Suprapubic skin (tissue), 4 donors: ENCODE measurements at places on chromosomes 2 and 18. TPM values are rescaled to one million over a fixed set of nuclear protein-coding genes. Genes with fewer than 3 reads are reported as not detected.
A peak's percentile ranks its signal among the peaks of the same experiment; 100 is the strongest.

RNPEPL1 gene
- total RNA-seq, result 71.9 TPM

DNA sequence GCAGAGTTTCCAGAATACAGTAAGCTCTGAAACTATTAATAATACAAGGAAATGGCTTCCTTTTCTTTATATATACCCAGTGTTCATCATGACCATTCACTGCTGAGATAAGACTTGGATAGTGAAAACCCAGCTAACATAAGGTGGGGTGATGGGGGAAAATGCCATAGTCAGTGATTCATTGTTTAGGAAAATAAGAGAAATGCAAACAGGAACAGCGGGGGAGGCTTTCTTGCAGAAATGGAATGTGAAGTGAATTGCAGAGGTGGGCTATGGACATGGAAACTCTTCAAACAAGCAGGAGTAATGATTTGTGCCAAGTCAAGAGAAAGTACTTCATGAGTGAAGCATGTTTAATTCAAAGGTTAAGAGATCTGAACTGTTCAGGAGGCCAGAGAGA is 519.4 kb downstream of the TDRD15 start:
- no peaks in the 10 kb centered on the region for H3K36me3 ChIP-seq
- no peak for DNase-seq
- no peaks in the 10 kb centered on the region for H3K4me1 ChIP-seq
- H3K27ac ChIP-seq, result no peak overlapping the region
- no peak overlapping the region for H3K4me3 ChIP-seq
- no peaks in the 10 kb centered on the region for H3K27me3 ChIP-seq

XIRP2 gene
- total RNA-seq, result not detected

AGBL5 gene
- total RNA-seq, result 18.9 TPM

DNA sequence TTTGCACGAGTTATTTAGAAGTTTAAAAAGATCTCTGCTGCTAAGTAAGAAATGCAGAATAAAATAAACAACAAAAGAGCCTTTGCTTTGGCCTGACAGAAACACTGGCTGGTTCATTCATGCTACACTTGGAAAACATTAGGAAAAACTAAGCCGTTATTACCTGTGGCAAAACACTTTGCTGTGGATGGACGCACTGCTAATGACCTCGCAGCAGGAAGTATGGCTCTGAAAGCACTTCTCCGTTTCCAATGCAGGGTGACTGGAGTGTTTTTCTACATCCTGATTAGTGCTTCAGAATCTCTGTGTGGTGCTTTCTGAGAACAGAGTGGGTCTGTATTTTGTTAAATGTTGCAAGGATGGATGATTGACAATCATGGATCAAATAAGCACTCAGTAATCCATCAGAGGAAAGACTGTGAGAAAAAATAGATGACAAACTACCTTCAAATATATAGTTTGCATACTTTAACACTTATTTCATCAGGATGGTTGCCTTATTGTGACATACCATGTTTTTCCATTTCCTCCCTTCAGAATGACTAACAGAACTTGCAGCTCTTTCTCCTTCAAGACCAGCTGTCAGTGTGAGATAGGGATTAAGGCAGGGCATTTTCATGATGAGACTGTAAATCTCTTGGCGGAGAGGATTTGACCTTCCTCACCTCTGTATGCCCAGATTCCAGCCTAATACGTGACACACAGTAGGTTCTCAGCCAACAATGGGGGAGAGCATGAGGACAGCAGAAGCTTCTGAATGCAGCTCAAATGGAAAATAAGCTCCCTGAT is 38.0 kb downstream of the LINC00305 start:
- DNase-seq, result no peak
- no peaks in the 10 kb centered on the region for H3K36me3 ChIP-seq
- H3K27ac ChIP-seq, result no peak overlapping the region
- H3K4me3 ChIP-seq, result no peak overlapping the region

DNA sequence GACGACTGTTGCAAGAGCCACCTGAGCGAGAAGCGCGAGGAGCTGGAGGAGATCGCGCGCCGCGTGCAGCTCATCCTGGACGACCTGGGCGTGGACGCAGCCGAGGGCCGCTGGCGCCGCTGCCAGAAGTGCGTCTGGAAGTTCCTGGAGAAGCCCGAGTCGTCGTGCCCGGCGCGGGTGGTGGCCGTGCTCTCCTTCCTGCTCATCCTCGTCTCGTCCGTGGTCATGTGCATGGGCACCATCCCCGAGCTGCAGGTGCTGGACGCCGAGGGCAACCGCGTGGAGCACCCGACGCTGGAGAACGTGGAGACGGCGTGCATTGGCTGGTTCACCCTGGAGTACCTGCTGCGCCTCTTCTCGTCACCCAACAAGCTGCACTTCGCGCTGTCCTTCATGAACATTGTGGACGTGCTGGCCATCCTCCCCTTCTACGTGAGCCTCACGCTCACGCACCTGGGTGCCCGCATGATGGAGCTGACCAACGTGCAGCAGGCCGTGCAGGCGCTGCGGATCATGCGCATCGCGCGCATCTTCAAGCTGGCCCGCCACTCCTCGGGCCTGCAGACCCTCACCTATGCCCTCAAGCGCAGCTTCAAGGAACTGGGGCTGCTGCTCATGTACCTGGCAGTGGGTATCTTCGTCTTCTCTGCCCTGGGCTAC is 1.2 kb downstream of the KCNF1 start:
- H3K36me3 ChIP-seq, result no peaks in the 10 kb centered on the region
- peak; percentile 73 for DNase-seq
- no peak overlapping the region for H3K4me3 ChIP-seq
- peaks cover 54% of the 10 kb centered on the region for H3K27me3 ChIP-seq
- H3K27ac ChIP-seq, result no peak overlapping the region

DNA sequence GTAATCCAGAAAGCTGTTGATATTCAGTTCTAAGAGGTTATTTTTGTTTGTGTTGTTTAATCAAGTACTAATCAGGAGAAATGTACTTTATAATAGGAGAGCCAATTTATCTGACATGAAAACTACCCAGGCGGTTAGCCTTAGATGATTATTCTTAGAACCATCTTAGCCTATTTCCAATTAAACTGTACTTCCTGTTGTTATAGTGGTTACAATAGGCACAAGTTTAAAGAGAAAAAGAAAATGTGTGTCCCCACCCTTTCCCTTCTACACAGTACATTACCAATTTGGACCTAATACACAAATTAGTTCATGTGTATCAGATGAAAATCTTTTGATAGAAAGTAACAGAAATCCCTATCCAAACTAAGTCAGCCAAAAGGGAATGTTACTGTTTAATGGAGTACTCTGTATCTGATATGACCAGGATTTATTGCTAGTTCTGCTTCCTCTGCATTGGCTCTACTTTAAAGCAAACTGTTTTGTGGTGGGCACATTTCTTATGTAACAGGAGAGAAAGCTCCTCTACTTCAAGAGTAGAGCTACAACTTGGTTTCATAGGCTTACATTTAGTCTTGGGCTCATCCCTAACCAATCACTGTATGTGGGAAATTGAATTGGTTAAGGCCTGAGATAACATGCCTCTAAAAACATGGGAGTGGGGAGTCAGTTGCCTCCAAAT is 217.9 kb downstream of the UBE2E3 start:
- no peak for DNase-seq
- H3K36me3 ChIP-seq, result no peaks in the 10 kb centered on the region
- H3K27me3 ChIP-seq, result no peaks in the 10 kb centered on the region

DNA sequence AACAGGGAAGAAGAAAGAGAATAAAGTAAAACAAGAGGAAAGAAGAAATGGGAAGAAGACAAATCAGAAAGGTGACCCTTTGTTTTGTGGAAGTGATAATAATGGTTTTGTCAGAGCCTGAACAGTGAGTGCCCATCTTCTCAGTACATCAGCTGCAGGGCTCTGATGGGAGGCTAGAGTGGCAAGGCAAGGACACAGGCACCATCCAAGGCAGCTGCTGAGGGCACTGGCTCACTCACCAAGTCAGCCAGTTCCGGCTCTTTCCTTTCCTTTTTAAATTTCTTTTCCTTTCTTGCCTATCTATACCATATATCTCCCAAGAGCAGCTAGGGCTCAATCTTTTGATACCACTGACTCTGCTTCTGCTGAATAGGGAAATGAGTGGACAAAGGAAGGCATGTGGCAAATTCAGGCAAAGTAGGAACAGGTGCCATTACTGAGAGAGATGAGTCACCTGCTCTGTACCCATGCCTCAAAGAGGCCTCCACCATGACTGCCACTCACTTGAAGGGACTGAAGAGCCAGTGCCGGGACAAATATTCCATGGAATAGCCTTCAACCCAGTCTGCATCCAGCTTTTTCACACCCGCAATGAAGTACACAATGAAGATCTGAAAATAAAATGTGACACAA is 6.2 kb downstream of the GGCX start:
- H3K4me3 ChIP-seq, result no peak overlapping the region
- DNase-seq, result no peak
- peaks cover 9% of the 10 kb centered on the region for H3K4me1 ChIP-seq
- H3K27ac ChIP-seq, result no peak overlapping the region
- no peaks in the 10 kb centered on the region for H3K27me3 ChIP-seq

TXNDC2 gene
- total RNA-seq, result not detected

DNA sequence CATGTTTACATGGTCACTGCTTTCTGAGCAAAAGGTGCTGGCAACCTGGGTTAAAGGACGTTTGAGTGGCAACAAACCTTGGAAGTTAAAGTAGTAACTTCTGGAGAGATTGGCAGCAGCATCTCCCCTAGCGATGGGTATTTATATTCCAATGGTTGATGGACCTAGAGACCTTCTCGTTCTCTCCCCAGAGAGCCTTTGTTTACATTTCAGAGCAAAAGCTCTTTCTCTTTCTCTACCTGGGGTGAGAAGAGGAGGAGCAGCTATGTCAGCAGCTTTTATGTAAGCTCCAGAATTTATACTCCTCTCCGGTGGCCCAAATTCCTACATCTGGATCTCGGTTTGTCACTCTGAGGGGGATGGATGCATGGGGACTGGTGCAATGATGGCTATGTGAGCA is 213.7 kb upstream of the ARL4C start:
- H3K36me3 ChIP-seq, result no peaks in the 10 kb centered on the region
- no peaks in the 10 kb centered on the region for H3K4me1 ChIP-seq
- no peak for DNase-seq
- H3K4me3 ChIP-seq, result no peak overlapping the region
- H3K27me3 ChIP-seq, result no peaks in the 10 kb centered on the region

CLIP4 gene
- 69.1 TPM for total RNA-seq

DNA sequence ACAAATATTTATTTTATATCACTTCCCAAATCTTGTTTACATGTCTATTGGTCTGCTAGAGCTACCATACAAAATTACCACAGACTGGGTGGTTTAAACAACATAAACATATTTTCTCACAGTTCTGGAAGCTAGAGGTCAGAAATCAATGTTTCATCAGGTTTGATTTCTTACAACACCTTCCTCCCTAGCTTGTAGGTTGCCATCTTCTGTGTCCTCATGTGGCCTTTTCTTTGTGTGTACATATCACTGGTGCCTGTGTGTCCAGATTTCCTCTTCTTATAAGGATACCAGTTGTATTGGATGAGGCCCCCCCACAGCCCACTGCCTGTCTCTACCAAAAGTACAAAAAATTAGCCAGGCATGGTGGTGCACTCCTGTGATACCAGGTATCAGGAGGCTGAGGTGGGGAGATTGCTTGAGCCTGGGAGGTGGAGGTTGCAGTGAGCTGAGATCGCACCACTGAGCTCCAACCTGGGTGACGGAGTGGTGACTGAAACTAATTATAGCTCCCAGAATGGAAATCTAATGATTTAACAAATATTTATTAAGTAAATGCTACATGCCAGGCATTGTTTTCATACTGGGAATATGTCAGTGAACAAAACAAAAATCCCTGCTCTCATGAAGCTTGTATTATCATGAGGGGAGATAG is 13.6 kb downstream of the EML4 start:
- H3K4me3 ChIP-seq, result no peak overlapping the region
- H3K27me3 ChIP-seq, result no peaks in the 10 kb centered on the region
- H3K4me1 ChIP-seq, result peaks cover 13% of the 10 kb centered on the region
- DNase-seq, result no peak

DNA sequence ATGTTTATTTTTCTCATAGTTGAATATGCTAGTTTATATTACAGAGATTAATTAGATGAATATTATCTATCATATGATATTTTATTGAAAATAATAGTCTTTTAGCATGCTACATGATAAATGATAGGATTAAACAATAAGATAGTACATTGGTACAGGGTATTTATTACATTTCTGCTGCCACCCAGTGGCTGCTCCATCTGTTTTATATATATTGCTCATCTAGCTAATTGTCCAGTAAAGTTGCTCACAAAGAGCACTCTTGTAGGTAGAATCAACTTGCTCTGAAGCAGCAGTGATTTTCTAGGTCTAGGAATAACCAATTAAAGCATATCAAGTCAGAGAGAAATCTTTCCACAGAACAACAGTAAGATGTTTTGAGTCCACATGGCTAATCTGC is 183.3 kb downstream of the ASXL3 start:
- no peaks in the 10 kb centered on the region for H3K36me3 ChIP-seq
- H3K4me1 ChIP-seq, result no peaks in the 10 kb centered on the region
- H3K27ac ChIP-seq, result no peak overlapping the region
- H3K27me3 ChIP-seq, result no peaks in the 10 kb centered on the region
- DNase-seq, result no peak
- H3K4me3 ChIP-seq, result no peak overlapping the region

PROKR1 gene
- not detected for total RNA-seq

DNA sequence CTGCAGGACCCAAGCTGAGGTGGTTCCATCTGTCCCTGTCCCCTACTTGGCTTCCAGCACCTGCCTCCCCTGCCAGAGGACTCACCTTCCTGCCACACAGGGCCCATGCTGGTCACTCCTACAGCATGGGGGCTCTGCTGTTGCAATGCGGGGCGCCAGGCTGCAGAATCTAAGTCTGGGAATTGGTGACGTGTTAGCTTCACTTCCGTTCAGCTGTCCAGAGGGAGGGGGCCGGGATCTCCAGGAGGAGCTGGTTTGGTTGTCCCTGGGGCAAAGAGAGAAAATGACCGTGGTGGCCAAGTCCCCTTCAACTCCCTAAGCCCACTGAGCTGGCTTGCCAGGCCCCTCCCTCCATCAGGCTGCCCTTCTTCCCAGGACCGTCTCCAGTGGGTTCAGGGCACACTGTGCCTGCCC is 69.5 kb downstream of the IL1R2 start:
- no peaks in the 10 kb centered on the region for H3K27me3 ChIP-seq
- H3K27ac ChIP-seq, result peak overlapping the region; percentile 96
- no peaks in the 10 kb centered on the region for H3K36me3 ChIP-seq
- H3K4me3 ChIP-seq, result no peak overlapping the region
